Activated T-helper 9 cell treated with anti-CD3 and anti-CD28 coated beads, Interleukin-2, amount 50 U/mL, for 16 hours (primary cell): ENCODE measurements at places on chromosomes 1 and 21.

DNA sequence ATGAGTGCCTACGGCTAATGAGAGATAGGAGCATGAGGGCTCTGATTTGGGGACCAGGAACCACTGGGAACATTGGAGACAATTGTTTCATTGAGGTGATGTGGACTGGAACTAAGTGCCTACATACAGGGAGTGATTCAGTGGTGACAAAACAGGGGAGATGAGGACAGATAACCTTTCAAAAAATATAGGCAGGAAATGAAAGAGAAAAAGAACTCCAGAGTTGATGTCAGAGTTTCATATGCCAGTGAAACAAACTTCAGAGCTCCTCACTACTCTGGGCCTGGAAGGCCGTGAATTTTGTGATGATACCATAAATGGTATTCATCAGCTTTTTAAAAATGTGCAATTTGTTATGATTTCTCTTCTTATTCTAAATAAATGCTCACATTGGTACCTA lies 39.3 kb downstream of the FASLG start:
- DNase-seq, result no peak

DNA sequence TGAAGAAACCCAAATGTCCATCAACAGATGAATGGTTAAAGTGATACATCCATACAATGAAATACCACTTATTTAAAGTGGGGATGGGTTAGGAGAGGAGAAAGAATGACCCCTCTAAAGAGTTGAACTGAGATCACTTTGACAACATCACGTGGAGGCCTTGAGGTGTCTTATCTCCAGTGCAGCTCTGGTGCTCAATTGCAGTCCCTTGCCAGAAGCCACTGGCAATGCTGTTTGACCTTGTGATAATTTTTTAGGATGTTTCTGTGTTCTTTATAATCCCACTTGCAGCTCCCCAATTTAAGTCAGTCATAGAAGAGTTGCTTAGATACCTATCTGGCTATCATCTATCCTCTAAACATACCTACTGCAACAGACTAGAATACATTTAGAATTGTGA lies 167.6 kb downstream of the ZNF648 start:
- DNase-seq, result no peak

GRCh38 chr1:16938351-16939321 lies 16.9 kb downstream of the CROCC start:
- DNase-seq, result no peak

DNA sequence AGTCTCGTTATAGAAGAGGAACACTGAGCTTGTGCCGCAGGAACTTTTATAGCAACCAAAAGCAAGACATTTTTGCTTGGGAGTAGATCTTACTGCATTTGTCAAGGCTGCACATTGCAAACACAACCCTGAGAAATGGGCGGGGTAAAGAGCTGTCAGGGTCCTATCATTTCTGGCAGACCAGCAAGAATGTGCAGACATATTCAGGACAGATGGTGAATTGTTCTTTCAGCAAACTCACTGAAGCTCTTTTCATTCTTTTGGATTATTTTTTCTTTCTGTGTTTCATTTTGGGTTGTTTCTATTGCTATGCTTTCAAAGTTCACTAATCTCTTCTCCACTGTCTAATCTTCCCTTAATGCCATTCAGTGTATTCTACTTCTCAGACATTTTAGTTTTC lies 5.1 kb upstream of the ACTN2 start:
- no peak for DNase-seq

- no peak for DNase-seq
Measured at GRCh38 chr21:42471206-42471605, 24.8 kb downstream of the RSPH1 start.

DNA sequence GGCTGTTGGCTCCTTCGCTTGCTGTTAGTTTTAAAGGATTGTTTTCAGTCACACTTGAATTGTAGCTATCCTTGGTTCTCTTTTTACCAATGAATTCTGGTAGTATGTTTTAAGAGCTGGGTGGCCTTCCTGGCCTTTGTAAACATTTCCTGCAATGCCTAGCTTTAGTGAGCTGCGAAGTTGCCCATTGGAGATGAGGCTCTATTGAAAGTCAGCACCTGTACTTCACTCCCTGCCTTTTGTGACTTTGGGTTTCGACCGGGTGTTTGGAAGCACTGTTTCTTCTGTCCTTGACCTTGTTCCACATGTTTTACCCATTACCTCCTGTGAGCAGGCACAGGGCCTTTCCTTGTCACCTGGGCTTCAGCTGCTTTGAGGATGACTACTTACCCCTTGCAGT lies 64.7 kb downstream of the DYRK1A start:
- DNase-seq, result no peak
